Thoracic aorta (tissue), 2 donors: ENCODE measurements at places on chromosomes 6 and 20.

DNA sequence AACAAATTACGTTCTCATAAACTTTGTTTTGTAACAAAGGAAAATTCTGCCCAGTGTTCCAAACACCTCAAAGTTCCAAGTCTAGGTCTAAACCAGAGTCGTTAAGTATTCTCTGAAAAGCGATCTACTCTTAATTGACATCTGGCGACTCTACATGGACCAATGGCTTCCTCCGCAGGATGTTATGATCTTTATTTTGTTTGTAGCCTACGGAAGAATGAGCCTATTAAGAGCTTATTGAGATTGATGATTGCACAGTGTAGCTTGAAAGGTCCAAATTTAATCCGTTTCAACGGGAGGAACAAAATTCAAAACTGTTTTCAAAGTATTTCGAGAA, 61.1 kb downstream of the FAM217A start:
- peak overlapping the region; percentile 96 for H3K27ac ChIP-seq
- no peaks in the 10 kb centered on the region for H3K27me3 ChIP-seq
- peak overlapping the region; percentile 84 for H3K4me3 ChIP-seq
- H3K4me1 ChIP-seq = peaks cover 44% of the 10 kb centered on the region

GRCh38 chr20:22383156-22383555, 201.2 kb downstream of the FOXA2 start:
- no peaks in the 10 kb centered on the region for H3K4me1 ChIP-seq
- DNase-seq = no peak
- H3K4me3 ChIP-seq = no peak overlapping the region
- no peaks in the 10 kb centered on the region for H3K36me3 ChIP-seq

DNA sequence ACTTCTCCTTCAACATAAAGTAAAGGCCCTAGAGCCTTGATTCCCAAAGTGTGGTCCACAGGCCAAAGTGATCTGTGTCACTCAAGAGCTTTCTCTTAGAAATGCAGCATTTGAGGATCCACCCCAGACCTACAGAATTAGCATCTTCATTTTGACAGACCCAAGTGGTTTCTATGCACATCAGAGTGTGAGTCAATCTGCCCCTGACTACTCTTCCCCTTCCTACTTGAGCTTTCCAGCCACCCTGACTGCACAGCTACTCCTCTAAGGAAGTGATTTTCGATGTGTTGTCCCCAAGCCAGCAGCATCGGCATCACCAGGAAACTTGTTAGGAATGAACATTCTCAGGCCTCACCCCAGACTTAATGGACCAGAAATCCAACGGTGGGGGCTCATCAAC, 2.6 kb downstream of the MEP1A start:
- H3K4me1 ChIP-seq = no peaks in the 10 kb centered on the region
- no peaks in the 10 kb centered on the region for H3K27me3 ChIP-seq
- no peaks in the 10 kb centered on the region for H3K36me3 ChIP-seq
- no peak for DNase-seq
- no peak overlapping the region for H3K4me3 ChIP-seq

GRCh38 chr6:33994472-33995308, 151.2 kb downstream of the GRM4 start:
- no peak overlapping the region for H3K4me3 ChIP-seq
- H3K27ac ChIP-seq = no peak overlapping the region
- DNase-seq = no peak
- H3K27me3 ChIP-seq = no peaks in the 10 kb centered on the region
- H3K4me1 ChIP-seq = no peaks in the 10 kb centered on the region
- no peaks in the 10 kb centered on the region for H3K36me3 ChIP-seq

DNA sequence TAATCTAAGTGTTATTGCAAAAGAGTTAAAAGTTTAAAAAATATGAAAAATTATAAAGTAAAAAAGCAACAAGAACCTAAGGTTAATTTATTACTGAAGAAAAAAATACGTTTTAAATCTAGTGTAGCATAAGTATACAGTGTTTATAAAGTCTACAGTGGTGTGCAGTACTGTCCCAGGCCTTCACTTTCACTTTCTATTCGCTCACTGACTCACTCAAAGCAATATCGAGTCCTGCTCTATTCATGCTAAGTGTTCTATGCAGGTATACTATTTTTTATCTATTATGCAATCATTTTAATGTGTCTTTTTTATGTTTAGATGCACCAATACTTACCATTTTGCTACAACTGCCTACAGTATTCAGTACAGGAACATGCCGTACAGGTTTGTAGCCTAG, 113.0 kb downstream of the MANEA start:
- DNase-seq = no peak
- no peaks in the 10 kb centered on the region for H3K27me3 ChIP-seq
- H3K27ac ChIP-seq = no peak overlapping the region
- H3K36me3 ChIP-seq = no peaks in the 10 kb centered on the region
